ENCODE measurements at places on chromosomes 5 and 9. TPM values are rescaled to one million over a fixed set of nuclear protein-coding genes. Genes with fewer than 3 reads are reported as not detected.

ARHGEF37 gene
- 1.7 TPM for total RNA-seq

SLC46A2 gene
- total RNA-seq: not detected

GCNT1 gene
- total RNA-seq: not detected

INSL6 gene
- total RNA-seq: not detected

HMGCS1 gene
- total RNA-seq: 142 TPM

FAM53C gene
- 39.8 TPM for total RNA-seq
